Airway epithelial cell (primary cell): ENCODE measurements at places on chromosomes 6 and 20. TPM values are rescaled to one million over a fixed set of nuclear protein-coding genes. Genes with fewer than 3 reads are reported as not detected.

The C2 gene
- total RNA-seq: 0.21 TPM in 1 of 2 replicates, not detected in the other

The PEX7 gene
- 11.5 and 16.4 TPM in 2 replicates for total RNA-seq

The SLC25A27 gene
- total RNA-seq: 3.1 TPM in 2 replicates

The PACRG gene
- 0.19 and 0.21 TPM in 2 replicates for total RNA-seq

The MCHR2 gene
- not detected in 2 replicates for total RNA-seq

The MTG2 gene
- total RNA-seq: 18.3 and 30.9 TPM in 2 replicates

The C6orf62 gene
- 48.0 and 48.7 TPM in 2 replicates for total RNA-seq
